Natural killer cell treated with Interleukin-12 subunit alpha and Interleukin-12 subunit beta and Interleukin-15 and Interleukin-18, amount 100 ng/mL, for 72 hours (primary cell): ENCODE measurements at places on chromosomes 1 and 21. TPM values are rescaled to one million over a fixed set of nuclear protein-coding genes. Genes with fewer than 3 reads are reported as not detected.
A peak's percentile ranks its signal among the peaks of the same experiment; 100 is the strongest.

The PRDM16 gene
- not detected for total RNA-seq

The CACNA1S gene
- total RNA-seq: not detected

The SPRR2F gene
- total RNA-seq: not detected

The FAM131C gene
- total RNA-seq: not detected

The KRTAP12-2 gene
- total RNA-seq: not detected

The PGD gene
- total RNA-seq: 430 TPM

The KRTAP11-1 gene
- not detected for total RNA-seq

The OR2T33 gene
- not detected for total RNA-seq

The RNU1-1 gene
- total RNA-seq: 3,879 TPM

DNA sequence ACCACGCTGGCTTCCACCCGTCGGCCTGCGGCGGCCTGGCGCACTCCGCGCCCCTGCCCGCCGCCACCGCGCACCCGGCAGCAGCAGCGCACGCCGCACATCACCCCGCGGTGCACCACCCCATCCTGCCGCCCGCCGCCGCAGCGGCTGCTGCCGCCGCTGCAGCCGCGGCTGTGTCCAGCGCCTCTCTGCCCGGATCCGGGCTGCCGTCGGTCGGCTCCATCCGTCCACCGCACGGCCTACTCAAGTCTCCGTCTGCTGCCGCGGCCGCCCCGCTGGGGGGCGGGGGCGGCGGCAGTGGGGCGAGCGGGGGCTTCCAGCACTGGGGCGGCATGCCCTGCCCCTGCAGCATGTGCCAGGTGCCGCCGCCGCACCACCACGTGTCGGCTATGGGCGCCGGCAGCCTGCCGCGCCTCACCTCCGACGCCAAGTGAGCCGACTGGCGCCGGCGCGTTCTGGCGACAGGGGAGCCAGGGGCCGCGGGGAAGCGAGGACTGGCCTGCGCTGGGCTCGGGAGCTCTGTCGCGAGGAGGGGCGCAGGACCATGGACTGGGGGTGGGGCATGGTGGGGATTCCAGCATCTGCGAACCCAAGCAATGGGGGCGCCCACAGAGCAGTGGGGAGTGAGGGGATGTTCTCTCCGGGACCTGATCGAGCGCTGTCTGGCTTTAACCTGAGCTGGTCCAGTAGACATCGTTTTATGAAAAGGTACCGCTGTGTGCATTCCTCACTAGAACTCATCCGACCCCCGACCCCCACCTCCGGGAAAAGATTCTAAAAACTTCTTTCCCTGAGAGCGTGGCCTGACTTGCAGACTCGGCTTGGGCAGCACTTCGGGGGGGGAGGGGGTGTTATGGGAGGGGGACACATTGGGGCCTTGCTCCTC, 1.9 kb downstream of the OLIG2 start:
- no peaks in the 10 kb centered on the region for H3K36me3 ChIP-seq
- peak overlapping the region; percentile 80 for H3K4me3 ChIP-seq
- no peak for DNase-seq
- H3K27me3 ChIP-seq: peaks cover 37% of the 10 kb centered on the region
- H3K4me1 ChIP-seq: peaks cover 39% of the 10 kb centered on the region

DNA sequence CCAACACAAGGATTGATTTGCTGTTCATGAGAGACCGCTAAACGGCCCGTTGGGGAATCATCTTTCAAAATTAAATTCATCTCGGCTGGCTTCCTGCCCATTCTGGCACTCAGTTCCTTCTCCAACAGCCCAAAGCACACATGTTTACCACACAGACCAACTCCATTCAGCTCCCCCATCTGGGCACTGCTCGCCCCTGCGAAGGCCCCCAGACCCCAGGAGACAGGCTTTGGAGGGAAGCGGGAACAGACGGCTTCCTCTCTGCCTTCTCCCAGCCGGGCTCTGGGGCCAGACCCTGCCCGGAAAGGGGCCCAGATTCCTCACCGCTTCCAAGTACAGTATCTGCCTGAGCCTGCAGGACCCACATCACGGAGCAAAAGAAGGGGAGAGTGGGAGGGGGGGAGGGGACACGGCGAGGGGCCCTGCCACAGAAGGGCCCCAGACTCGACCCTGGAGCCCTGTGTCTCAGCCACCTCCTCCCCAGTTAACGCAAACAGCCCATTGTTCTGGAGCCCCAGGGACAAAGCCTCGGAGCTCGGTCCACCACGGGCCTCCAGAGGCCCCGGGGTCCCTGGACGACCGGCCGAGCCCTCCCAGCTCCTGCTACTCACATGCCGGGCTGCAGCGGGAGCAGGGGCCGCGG, 660 bp downstream of the MEGF6 start:
- DNase-seq: no peak
- peak overlapping the region; percentile 25 for H3K4me3 ChIP-seq
- H3K27me3 ChIP-seq: peaks cover 5% of the 10 kb centered on the region
- H3K36me3 ChIP-seq: no peaks in the 10 kb centered on the region

DNA sequence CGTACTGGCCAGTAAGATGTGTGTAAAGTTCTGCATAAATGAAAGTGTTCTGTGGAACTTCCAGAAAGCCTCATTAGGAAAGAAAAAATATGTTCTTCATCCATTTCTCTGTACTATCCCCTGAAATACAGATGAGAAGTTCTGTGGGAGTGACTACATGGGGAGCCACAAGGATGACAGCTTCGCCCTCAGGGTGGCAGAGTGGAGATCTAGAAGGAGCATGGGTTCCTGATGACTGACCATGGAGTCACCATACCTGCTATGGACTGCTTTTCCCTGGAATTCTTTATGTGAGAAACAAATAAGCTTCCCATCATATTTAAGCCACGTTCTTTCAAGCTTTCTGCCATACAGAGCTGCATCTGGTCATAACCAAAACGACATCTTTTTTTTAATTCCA, 113.9 kb upstream of the RGS1 start:
- no peak overlapping the region for H3K4me3 ChIP-seq
- H3K4me1 ChIP-seq: no peaks in the 10 kb centered on the region
- DNase-seq: no peak

- no peak for DNase-seq
- H3K36me3 ChIP-seq: no peaks in the 10 kb centered on the region
- H3K27me3 ChIP-seq: peaks cover 29% of the 10 kb centered on the region
Observed at GRCh38 chr21:32062591-32063227, 189.9 kb downstream of the HUNK start.

GRCh38 chr1:106223213-106223612, 833.3 kb upstream of the PRMT6 start:
- no peak overlapping the region for H3K27ac ChIP-seq
- no peaks in the 10 kb centered on the region for H3K36me3 ChIP-seq
- H3K27me3 ChIP-seq: no peaks in the 10 kb centered on the region
- no peaks in the 10 kb centered on the region for H3K4me1 ChIP-seq
- DNase-seq: no peak
- no peak overlapping the region for H3K4me3 ChIP-seq

GRCh38 chr1:57850176-57850940, 426.5 kb upstream of the DAB1 start:
- no peaks in the 10 kb centered on the region for H3K4me1 ChIP-seq
- peaks cover 22% of the 10 kb centered on the region for H3K27me3 ChIP-seq
- H3K4me3 ChIP-seq: no peak overlapping the region
- H3K27ac ChIP-seq: no peak overlapping the region
- no peaks in the 10 kb centered on the region for H3K36me3 ChIP-seq
- no peak for DNase-seq

DNA sequence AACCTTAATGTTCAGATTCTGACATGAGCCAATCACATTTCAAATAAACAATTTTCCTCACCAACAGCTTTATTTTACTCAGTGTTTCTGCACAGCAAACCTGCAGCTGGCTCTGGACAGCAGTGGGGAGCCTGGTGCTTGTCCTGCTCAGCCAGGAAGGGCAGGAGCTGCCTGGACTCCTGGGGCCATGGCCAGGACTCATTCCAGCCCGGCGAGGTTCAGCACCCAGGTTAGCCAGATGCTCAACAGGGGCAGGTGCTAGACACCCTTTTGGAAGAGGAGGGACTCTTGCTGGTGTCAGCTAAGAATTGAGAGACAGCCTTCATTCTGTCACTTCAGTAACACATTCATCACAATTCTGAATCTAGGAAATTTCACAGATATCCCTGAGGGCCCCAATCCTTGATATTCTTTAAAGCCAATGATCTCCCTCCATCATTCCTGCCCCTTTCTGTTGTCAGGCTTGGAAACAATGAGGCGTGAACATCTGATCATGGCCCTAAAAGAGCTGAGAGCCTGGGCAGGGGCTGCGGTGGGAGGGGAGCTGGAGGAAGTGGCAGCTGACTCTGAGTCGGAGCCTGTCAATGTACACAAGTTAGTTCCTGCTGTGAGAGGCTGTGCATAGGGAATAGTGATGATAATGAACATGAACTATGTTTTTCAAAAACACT, 251.3 kb downstream of the SDCCAG8 start:
- no peak for DNase-seq
- H3K4me1 ChIP-seq: peaks cover 39% of the 10 kb centered on the region
- H3K27me3 ChIP-seq: no peaks in the 10 kb centered on the region
- peak overlapping the region; percentile 78 for H3K4me3 ChIP-seq
- H3K27ac ChIP-seq: peak overlapping the region; percentile 69

GRCh38 chr1:231934797-231935196, 308.2 kb downstream of the DISC1 start:
- H3K27ac ChIP-seq: no peak overlapping the region
- no peaks in the 10 kb centered on the region for H3K4me1 ChIP-seq
- H3K4me3 ChIP-seq: no peak overlapping the region
- no peaks in the 10 kb centered on the region for H3K36me3 ChIP-seq
- no peak for DNase-seq

- no peak overlapping the region for H3K4me3 ChIP-seq
- H3K27ac ChIP-seq: peak overlapping the region; percentile 37
- no peaks in the 10 kb centered on the region for H3K27me3 ChIP-seq
- no peak for DNase-seq
Observed at GRCh38 chr21:37429356-37429755, 62.8 kb downstream of the DYRK1A start.

GRCh38 chr1:82801176-82801575, 1000.4 kb downstream of the ADGRL2 start:
- H3K27ac ChIP-seq: no peak overlapping the region
- no peaks in the 10 kb centered on the region for H3K27me3 ChIP-seq
- peaks cover 7% of the 10 kb centered on the region for H3K36me3 ChIP-seq
- DNase-seq: no peak

DNA sequence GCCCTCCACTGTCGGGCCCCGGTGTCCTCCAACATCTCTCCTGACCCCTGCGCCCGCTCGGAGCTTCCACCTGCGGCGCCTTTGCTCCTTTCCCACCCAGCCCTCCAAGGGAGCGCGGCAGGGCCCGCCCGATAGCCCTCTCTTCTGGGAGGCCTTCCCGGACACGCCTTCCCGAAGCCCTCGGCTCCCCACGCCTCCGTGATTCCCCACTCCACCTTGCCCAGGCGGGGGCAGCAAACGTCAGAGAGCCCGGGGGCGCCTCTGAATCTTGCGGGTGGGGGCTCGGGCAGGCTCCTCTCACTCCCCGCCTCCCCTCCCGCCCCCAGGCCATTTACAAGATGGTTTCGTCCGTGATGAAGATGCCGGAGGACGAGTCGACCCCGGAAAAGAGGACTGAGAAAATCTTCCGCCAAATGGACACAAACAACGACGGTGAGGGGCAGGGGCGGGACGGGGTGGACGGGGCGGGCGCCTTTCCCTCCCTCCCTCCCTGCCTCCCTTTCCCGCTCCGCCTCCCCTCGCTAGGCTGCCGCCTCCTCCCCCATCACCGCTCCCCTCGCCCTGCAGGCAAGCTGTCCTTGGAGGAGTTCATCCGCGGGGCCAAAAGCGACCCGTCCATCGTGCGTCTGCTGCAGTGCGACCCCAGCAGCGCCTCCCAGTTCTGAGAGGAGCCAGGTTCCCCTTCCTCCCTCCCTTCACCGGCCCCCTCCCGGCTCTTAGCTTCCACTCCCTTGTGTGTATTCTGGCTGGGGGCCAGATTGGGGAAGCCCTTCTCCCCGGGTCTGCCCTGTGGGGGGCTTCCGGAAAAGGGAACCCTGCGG, 7.1 kb downstream of the HPCA start:
- no peaks in the 10 kb centered on the region for H3K36me3 ChIP-seq
- H3K4me1 ChIP-seq: peaks cover 8% of the 10 kb centered on the region
- H3K27ac ChIP-seq: no peak overlapping the region
- DNase-seq: no peak
- H3K27me3 ChIP-seq: peaks cover 35% of the 10 kb centered on the region

DNA sequence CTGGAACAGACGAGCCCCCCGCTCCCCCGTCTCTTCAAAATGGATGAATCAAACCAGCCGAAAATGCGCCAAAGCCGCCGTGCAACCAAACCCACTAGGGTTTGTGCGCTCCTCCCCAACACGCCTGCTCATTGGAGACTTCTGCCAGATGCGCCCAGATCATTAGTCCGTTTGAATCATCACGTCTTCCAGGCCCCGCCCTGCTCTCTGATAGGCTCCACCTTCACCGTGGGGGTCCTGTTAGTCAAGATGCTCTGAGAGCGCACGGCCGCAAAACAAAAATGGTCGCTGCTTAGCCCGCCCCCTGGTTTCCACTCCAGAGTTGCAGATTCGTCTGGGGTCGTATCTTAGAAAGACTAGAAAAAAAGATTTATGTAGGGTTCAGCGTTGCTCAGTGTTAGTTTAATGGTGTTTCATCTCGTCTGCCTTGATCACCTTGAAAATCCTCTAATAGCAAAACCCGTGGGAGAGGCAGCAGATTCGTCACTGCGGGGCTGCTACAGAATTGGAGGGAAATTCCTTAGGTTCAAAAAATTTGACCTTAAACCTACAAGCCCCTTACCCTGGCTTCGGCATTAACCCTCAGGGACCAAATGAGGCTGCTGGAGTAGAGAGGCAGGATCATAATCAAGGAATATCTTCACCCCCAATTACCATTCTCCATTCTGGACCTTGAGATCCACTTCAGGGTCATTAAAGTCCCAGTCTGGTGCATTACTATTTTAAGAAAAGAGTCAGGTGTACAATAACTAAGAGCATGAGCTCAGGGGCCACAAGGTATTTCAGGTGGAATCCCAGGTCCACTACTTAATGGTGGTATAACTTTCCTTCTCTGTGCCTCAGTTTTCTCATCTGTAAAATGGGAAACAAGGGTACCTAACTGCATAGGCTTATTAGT, at the start of gene NUCKS1:
Gene NUCKS1 (minus strand): TSS at position 45 of the 898 bp plus-strand sequence. CDS start 209 bp downstream, outside the sequence.
- no peaks in the 10 kb centered on the region for H3K27me3 ChIP-seq
- peak; percentile 99 for DNase-seq
- peaks cover 18% of the 10 kb centered on the region for H3K36me3 ChIP-seq
- H3K4me1 ChIP-seq: peaks cover 41% of the 10 kb centered on the region
- peak within 1 kb of the TSS; percentile 89 for H3K4me3 ChIP-seq
- H3K27ac ChIP-seq: peak within 1 kb of the TSS; percentile 94

DNA sequence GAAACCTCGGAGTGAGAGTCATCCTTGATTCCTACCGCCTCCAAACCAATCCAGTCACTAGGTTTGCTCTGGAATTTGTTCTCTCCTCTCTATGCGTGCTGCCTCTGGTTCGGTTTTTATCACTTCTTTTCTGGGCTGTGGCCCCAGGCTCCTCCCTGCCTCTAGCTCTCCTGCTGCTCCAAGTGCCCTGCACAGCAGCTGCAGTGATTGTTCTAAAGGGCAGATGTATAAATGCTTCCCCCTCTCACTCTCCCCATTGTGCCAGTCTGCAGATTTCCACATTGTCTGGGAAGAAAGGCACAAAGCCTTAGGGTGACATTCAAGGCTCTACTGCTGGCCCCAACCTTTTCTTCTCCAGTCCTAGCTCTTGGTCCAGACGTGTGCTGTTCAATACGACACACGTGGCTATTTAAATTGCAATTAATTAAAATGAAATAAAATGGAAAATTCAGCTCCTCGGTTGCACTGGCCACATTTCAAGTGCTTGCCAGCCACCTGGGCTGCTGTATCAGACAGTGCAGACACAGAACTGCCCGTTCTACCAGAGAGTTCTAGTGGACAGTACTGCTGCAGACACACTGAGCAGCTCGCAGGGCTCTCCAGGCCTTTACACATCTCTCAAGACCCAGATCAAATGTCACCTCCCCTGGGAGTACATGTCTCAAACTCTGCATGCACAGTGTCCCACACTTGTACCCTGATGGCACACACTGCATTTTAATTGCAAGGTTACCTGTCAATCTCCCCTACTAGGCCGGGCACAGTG, 12.4 kb downstream of the TRIM62 start:
- H3K4me3 ChIP-seq: no peak overlapping the region
- no peaks in the 10 kb centered on the region for H3K27me3 ChIP-seq
- H3K36me3 ChIP-seq: no peaks in the 10 kb centered on the region
- no peak overlapping the region for H3K27ac ChIP-seq
- H3K4me1 ChIP-seq: peaks cover 22% of the 10 kb centered on the region
